ENCODE measurements at places on chromosomes 2 and 18. TPM values are rescaled to one million over a fixed set of nuclear protein-coding genes. Genes with fewer than 3 reads are reported as not detected.

Gene MYO1B
- total RNA-seq, result 51.0 TPM

Gene RABL2A
- total RNA-seq, result 6.4 TPM

Gene IL36RN
- total RNA-seq, result not detected

Gene ALPI
- total RNA-seq, result not detected

Gene AMER3
- not detected for total RNA-seq

Gene UGT1A4
- 0.04 TPM for total RNA-seq

Gene UBE2E3
- total RNA-seq, result 197 TPM

Gene LIMS3
- total RNA-seq, result not detected

Gene TUBA3E
- total RNA-seq, result 0.10 TPM

Gene PKDCC
- total RNA-seq, result 17.2 TPM

Gene LRRTM4
- 1.1 TPM for total RNA-seq

Gene COL3A1
- 70.4 TPM for total RNA-seq

Gene ERBB4
- 0.04 TPM for total RNA-seq

Gene GAREM1
- 10.4 TPM for total RNA-seq

Gene PTPRN
- 6.8 TPM for total RNA-seq

GRCh38 chr2:216420367-216421101, 8.2 kb downstream of the SMARCAL1 start:
- no peak for DNase-seq

DNA sequence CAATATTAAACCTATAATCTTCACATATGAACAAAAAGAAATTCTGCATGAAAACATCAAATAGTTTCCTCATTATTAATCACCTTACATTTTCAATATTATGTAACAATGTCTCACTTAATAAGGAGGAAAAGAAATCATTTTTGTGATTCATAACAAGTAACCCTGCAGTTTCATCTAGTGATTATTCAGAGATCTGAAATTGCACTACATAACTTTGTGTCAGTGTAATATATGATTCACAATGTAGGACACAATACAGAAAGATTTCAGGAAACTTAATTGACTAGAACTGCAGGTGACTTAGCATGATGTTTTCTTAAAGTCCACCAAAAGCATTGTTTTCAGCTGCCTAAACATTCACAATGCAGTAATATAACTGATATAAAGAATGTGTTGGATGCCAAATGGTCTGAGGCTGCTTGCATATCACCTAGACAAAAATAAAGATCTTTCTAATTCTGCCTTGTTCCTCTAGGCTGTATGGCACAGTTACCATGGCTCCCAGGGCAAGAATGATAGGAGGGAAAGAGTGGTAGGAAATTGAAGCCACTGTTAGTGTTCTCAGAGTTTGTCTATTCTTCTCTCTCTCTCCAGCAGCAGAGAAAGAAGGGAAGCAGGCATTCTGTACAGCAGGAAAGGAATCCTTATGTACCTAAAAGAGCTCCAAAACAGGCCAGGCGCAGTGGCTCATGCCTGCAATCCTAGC, 366.6 kb downstream of the FSIP2 start:
- DNase-seq, result no peak

GRCh38 chr2:11814979-11815510, 68.6 kb downstream of the LPIN1 start:
- no peak for DNase-seq

DNA sequence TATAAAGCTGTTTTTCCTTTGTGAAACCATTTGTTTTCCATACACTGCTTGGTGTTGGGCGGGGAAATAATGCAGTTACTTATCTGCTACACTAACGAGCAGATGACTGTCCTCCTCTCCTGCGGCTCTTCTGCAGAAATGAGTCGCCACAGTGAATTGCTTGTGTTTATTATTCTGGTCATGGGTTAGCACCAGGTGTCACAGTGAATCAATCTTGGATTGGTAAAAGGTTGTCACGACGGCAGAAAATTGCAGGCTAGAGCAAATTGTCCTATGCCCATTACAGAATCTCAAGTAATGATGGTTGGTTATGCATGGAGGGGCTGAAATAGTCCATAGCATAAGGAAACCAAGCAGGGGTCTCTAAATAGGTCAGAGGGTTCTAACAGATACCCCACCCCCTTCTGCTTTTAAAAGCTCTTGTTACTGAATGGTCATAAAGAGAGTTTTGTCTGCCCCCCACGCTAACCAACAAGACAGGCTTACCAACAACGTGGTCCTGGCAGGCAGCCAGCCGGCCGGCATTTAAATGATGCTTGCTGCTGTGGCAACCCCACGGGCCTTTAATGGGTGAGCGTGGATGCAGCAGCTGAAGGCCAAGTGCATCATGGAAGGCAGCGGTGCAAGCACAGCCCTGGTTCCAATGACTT, 29.5 kb downstream of the RAB31 start:
- peak; percentile 50 for DNase-seq

DNA sequence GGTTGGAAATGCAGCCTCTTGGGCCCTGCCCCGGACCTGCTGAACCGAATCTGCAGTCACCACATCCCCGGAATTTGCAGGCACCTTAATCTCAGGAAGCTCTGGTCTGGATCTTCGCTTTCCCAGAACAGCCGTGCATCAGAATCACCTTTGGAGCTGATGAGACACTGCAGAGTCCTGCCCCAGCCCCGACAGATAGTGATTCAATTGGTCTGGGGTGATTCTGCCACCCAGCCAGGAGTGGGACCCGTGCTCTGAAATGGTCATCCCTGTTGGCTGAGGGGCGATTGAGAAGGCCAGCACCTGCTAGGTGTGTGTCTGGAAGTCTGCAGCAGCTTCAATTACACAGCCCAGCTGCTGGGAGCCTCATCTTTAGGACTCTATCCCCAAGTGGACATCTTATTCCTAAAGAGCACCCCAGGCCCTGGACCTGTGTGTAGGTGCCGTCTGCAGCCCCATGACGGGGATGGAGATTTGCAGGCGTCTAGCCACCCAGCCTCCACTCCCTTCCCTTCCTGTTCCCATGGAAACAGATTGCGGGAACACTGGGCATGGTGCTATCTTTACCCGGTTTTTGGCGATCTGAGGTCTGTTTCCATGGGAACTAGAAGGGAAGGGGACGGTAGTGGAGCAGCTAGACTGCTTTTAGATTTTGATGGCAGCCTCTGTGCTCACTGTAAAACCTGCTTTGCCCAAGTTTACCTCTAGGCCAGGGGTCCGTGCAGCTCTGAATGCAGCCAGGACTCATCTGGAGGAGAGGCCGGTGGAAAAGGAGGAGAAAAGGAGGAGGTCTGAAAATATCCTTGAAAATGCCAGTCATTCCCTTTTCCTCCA, 156.1 kb downstream of the LDLRAD4 start:
- DNase-seq, result no peak

GRCh38 chr2:188303363-188304031, 11.8 kb downstream of the GULP1 start:
- DNase-seq, result peak; percentile 70

DNA sequence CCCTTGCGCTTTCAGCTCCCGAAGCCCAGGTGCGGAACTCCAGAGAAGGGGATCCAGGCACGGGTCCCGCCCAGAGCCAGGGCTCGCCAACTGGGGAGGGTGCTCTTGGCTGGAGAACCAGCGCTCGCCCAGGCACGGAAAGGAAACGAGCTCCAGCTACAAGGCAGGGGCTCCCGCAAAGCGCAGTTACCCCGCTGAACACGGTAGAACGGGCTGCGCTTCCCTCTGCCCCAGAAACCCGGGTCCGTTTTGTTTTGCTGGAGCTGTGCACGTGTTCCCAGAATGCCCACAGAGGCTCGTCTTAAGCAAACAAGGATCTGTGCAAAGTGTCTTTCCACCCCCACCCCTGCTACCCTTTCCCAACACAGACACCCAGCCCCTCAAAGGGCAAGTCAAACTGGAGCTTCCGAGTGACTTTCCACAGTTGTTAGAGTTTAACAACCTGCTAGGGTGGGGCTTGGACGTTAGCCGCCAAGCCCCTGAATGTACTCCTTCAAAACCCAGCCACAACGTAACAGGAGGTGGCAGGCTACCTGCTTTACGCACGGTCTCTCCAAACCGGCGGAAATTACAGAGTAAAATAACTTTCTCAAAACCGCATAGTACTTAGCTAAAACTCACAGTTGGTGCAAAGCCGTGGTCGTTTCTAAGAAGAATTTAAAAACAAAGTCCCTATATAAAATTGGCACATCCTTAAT, 775 bp downstream of the RNF125 start:
- DNase-seq, result no peak

DNA sequence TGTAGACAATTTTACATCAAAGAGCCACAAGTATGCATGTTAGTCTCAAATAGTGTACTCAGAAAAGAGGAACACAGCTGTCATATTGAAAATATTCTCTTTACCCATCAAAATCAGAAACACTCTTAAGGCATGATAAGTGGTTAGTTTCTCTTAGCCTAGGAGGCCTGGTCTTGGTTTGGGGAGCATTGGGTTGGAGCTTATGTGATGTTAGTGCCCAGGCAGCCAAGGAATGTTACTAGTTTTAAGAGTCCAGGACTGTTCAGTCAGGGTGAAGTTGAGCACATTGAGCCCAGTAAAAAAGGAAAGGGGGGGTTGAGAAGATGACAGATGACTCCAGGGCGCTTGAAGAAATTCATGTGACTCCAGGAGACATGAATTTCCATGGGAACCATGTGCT, 340.6 kb downstream of the HRH4 start:
- DNase-seq, result no peak

- DNase-seq, result no peak
Measured at GRCh38 chr2:15788830-15789229, 151.5 kb upstream of the MYCN start.

DNA sequence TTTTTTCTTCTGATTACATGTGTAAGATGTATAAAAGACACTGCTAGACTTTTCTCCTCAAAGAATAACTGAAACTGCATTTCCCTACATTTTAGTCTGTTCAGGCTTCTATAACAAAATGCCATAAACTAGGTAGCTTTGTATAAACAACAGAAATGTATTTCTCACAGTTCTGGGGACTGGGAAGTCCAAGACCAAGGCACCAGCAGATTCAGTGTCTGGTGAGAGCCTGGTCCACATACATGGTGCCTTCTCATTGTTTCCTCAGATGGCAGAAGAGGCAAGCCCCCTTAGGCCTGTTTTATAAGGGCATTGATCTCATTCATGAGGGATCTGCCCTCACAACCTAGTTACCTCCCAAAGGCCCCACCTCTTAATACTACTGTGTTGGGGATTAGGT, 71.5 kb downstream of the MAPRE2 start:
- DNase-seq, result no peak

DNA sequence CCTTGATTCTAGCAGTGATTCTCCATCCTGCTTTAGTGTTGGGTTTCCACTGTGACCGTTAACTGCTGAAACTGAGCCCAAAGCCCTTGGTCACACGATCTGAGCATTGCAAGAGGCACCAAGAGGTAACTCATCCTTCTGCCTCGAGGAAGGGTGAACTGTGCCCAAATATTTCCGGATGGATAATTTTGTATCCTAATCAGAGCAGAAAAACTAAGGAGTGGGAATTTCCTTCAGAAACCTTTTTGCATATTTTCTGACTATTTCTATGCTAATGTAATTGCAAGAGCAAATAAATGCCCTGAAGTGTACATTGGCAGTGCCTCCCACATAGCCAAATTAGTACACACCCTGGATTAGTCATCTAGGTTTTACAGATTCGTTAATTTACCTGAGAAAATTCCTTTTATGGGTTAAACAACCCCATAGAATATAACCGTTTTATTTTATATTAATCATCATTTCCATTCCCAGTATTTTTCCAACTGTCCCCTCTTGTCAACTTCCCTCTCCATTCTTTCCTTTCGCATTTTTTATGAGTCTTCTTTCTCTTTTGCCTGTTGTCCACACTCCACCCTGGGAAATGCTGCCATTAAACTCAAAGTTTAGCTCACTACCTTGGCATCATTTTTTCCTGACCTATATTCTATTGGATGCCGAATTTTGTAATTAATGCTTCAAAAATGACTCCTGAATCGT, 31.7 kb upstream of the COBLL1 start:
- no peak for DNase-seq

- no peak for DNase-seq
Measured at GRCh38 chr2:219562049-219563020, 9.0 kb downstream of the OBSL1 start.

- DNase-seq, result no peak
Measured at GRCh38 chr18:79405019-79405780, 9.5 kb downstream of the NFATC1 start.

- DNase-seq, result no peak
Measured at GRCh38 chr2:53752385-53752784, 15.2 kb upstream of the CHAC2 start.

- peak; percentile 38 for DNase-seq
Measured at GRCh38 chr2:168583064-168583709, 127.1 kb downstream of the CERS6 start.

GRCh38 chr2:238320648-238321281, 447 bp downstream of the TRAF3IP1 start:
- DNase-seq, result no peak

DNA sequence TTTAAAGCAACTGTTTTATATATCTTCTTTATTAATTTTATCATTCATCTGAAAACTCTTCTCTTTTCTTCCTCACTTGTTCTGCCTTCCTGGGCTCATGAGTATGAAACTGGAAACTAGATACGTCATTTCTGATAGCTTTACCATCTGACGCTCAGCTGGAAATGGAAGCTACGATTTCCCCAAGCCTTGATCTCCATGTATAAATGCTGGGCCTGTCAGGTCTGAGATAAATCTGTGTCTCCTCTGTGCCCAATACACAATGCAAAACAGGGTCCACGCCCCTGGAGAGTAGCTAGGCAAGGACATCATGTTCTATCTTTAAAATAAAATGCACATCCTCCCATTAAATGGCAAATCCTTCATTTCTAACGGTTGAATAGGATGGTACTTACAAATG, 238.4 kb downstream of the AFF3 start:
- DNase-seq, result no peak

DNA sequence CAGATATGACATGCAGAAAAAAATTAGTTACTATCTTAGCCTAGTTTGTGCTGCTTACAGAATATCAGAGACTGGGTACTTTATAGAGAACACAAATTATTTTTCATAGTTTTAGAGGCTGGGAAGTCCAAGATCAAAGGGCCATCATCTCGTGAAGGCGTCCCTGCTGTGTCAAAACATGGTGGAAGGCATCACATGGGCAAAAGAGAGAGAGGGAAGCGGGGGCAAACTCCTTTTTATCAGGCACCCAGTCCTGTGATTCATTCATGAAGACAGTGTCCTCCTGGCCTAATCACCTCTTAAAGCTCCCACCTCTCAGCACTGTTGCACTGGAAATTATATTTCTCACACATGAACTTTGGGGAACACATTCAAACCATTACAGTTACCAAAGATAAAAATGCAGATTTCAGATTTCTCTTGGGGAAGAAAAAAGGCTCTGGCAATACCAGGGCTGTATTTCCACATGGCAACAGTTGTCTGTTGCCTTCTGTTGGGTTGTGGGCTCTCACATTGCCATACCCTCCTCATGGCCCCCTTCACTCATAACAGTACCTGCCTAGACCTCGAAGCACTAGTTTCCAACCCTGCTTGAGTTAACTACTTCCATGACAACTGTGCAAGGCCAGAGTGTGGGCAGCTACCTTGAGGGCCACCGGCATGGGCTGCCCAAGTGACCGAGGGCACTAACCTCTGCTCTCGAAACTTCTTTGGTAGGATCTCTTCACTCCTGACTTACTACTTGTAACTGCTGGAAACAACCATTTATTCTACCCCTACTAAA, 2.7 kb upstream of the ACTR3 start:
- DNase-seq, result no peak

Measured in H4 (cell line).